DMS79 (cell line): ENCODE measurements at places on chromosomes 16 and 17.

DNA sequence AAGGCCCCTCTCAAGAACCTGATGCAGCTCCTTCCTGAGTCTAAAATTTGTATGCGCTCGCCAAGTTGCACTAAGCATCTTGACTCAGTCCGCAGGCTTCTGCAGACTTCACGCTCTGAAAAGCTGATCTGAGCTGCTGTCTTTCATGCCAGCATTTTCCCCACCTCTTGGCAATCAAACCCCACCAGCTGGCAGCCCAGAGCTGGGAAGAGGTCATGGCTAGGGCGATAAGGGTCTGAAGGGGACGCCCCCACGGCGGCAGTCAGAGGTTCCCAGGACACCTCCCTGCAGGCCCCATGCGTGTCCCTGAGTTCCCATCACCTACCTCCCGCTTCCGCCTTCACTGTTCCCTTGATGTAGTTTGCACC, 5.1 kb upstream of the UNC13D start:
- DNase-seq = no peak

DNA sequence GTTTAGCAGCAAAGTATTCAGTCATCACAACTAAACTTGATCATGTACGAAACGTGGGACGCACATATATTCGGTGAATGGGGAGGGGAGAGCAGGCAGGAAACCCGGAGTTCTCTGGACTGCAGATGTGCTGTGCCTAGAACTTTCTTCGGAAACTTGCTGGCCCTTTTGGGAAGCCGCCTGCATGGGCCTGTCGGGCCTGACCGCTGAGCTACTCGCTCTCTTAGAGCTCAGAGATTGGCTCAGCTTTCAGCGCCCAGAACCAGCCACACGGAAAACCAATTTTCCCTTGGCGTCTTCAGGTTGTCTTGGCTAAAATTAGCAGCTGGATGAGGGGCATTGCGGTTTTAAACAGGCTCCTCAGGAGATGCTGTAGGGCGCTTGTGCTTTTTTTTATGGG, 38.1 kb downstream of the ZDHHC7 start:
- no peak for DNase-seq

GRCh38 chr16:70267516-70267915, 15.8 kb upstream of the EXOSC6 start:
- DNase-seq = no peak

GRCh38 chr17:17362540-17362930, 59.4 kb downstream of the NT5M start:
- DNase-seq = no peak

DNA sequence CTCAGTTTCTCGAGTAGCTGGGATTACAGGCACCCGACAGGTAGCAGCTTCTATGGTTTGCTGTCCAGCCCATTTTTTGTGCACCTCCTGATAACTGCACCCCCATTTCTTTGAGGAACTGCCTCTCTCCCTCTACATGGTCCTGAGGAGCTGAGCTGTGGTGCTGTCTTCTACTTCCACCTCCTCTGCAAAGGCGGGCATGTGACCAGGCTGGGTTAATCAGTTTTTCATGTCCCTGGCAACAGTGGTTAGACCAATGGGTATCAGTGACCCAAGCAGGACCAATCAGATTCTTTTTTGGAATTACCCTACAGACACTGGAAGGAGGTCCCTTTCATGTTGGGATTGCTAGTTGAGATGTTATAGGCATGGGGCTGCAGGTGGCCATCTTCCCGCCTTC, 41.3 kb downstream of the TBX21 start:
- DNase-seq = no peak

GRCh38 chr16:57071831-57072582, 20.4 kb upstream of the CPNE2 start:
- no peak for DNase-seq

DNA sequence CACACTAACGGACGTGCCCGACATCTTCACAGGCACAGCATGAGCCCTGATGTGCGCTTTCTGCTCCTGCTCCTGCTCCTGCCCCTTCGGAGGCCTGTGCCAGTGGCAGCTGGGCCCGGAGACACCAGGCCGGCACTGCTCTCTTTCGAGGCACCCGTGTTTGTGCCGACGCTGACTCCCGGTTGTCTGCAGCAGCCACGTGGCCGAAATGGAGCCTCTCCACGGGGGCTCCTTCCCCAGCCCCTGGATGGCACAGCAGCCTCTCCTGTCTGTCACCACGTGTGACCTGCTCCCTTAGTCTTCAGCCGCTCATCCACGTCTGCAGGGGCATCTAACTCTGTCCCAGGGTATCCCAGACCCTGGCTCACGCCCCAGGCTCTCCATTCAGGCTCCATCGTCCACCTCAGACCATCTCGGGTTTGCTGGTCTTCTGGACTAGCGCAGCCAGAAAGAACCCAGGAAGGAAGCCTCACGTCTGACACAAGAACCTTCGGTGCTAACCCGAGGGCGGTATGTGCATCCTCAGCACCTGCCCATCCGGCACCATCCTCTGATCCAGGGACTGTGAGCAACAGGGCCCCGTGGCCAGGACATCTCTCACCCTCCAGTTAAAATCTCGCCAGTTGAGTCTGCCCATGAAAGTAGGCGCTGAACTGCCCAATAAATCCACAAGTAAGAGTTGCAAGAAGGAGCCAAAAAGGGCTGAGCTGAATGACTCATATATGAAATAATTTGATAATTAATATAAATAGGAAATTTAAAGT, 4.2 kb upstream of the RPH3AL start:
- no peak for DNase-seq

- DNase-seq = no peak
These were observed 1.7 kb upstream of the ZNF423 start for GRCh38 chr16:49857423-49858181.

GRCh38 chr16:53123747-53124146, 69.0 kb downstream of the CHD9 start:
- no peak for DNase-seq

GRCh38 chr17:47120521-47121095, 68.5 kb downstream of the CDC27 start:
- no peak for DNase-seq

GRCh38 chr16:81530296-81530721, 85.7 kb downstream of the CMIP start:
- DNase-seq = no peak

- no peak for DNase-seq
These were observed 153.1 kb upstream of the NOG start for GRCh38 chr17:56440419-56440818.

- DNase-seq = no peak
These were observed 13.8 kb downstream of the SLC16A3 start for GRCh38 chr17:82242698-82242976.

- no peak for DNase-seq
These were observed 9.0 kb downstream of the SLC5A10 start for GRCh38 chr17:18960803-18961511.

GRCh38 chr16:26976873-26977272, 89.9 kb upstream of the C16orf82 start:
- no peak for DNase-seq

GRCh38 chr17:76997981-76998531, 129.9 kb downstream of the MGAT5B start:
- DNase-seq = no peak

DNA sequence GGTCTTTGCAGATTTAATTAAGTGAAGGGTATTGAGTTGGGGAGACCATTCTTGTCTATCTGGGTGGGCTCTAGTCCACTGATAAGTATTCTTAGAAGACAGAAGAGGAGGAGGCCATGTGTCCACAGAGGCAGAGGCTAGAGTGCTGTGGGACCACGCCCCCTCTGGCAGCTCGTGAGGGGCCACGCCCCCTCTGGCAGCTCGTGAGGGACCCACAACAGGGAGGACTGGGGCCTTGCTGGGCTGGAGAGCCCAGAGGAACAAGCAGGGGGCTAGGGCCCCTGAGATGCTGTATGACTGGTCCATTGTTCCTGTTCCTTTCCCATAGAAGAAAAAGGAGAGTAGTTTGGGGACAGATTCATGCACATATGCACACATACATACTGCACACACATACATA, 106.8 kb downstream of the METRNL start:
- DNase-seq = no peak

GRCh38 chr16:48408688-48409087, 23.5 kb upstream of the SIAH1 start:
- DNase-seq = no peak

DNA sequence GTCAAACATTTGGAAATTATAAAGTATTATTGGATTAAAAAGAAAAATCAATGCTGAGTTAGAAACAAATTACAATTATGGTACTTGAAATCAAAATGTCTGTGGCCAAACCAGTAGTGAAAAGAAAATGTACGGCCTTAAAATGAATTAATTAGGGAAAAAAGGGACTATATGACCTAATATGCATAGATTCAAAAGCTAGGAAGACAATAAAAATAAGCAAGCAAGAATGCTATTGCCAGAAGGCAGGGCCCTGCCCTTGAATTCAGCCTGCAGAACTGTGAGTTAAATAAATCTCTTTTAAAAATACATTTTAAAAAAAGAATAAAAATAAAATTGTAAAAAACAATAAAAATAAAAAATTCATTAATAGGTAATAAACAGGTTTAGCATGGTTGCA, 88.7 kb downstream of the TRIM37 start:
- no peak for DNase-seq

GRCh38 chr17:15650741-15651582, 31.5 kb upstream of the FBXW10B start:
- no peak for DNase-seq

DNA sequence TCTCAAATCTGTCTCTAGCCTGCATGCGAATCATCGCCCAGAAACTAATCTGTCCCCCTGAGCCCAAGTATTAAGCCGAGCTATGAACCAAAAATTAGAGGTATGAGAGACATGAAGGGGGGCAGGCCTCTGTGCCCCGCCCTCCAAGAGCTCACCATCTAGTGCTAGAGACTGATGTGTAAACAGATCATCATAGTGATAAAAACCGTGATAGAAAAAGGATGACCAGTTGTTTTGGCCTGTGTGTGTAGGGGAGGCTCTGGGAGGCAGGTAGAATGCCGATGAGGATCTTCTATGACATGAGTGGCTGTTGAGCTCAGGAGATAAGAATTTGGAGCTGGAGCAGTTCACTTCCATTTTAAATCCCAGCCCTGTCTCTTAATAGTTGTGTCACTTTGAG, 89.1 kb upstream of the TBX2 start:
- no peak for DNase-seq

DNA sequence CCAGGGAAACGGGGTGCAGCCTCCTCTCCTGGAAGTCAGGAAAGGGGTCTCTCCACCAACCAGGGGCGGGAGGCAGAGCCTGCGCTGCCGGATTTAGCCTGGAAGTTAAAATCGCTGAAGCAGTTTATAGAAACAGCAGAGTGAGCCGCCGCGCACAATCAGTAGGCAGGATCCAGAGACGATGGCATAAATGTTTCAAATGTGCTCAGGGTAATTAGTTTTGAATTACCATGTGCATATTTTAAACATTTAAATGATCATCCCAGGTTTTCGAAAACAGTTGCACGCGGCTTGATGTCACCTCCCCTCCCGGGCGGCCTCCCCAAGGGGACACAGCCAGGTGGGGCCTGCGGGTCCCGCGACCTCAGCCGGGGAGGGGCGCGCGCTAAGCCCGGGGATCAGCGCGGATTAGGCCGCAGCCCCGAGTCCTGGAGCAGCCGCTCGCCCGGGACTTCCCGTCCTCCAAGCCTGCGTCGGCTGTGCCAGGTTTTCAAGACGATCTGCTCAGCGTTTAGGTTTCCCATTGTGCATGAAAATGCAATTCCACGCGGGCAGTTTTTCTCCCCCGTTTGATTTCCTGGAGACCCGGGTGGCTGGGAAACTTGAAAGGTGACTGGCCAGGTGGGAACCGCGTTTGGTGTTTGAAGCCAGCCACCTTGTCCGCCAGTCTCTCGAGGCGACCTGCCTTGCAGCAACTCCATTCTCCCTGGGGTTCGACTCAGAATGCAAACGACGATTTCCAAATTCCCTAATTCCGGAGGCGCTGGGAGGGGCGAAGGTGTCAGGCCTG, 78.3 kb downstream of the RPA1 start:
- DNase-seq = no peak

- no peak for DNase-seq
These were observed 257.3 kb downstream of the CA10 start for GRCh38 chr17:51901242-51901641.

- DNase-seq = no peak
These were observed 65.1 kb upstream of the MED9 start for GRCh38 chr17:17411692-17412091.

DNA sequence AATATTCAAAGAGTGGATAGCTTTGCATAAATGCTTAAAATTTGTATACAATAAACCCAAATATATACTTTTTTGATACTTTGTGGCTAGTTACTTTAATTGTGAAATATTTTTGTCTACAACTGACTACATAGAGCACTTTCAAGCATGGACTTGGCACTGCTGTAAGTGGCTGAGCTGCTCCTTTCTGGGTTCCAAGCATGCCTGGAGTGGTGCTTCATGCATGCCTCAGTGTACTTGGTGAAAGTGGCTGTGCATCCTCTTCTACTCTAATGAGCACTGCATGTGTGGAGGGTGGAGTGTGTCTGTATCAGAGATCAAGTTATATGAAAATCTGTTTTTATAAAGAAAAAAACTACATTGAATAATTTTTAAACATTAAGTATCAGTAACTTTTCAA, 94.1 kb downstream of the OMG start:
- peak; percentile 72 for DNase-seq

- no peak for DNase-seq
These were observed 13.3 kb downstream of the WFIKKN2 start for GRCh38 chr17:50848711-50849110.

DNA sequence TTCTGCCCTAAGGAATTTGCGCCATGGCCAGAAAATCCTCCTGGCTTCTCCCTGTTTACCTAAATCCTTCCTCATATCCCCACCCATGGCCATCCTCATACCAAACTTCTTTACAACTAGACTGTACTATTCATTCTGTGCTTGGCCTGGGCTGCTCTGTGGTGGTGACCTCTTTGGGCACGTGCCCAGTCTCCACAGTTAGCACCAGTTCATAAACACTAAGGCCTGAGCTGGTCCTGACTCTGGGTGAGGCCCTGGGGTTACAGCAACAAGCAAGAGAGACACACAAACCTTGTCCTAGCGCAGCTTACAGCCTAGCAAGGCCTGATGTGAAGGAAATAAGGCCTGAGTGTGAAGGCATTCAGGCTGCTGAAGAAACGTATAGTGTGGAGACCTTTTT, 3.1 kb upstream of the ATXN7L3 start:
- no peak for DNase-seq

GRCh38 chr17:74749279-74750038, 1.0 kb downstream of the NHERF1 start:
- DNase-seq = no peak
